ENCODE measurements at places on chromosomes 7 and 10.

- no peak for DNase-seq
Measured at GRCh38 chr10:89942217-89942616, 240.8 kb downstream of the KIF20B start.

DNA sequence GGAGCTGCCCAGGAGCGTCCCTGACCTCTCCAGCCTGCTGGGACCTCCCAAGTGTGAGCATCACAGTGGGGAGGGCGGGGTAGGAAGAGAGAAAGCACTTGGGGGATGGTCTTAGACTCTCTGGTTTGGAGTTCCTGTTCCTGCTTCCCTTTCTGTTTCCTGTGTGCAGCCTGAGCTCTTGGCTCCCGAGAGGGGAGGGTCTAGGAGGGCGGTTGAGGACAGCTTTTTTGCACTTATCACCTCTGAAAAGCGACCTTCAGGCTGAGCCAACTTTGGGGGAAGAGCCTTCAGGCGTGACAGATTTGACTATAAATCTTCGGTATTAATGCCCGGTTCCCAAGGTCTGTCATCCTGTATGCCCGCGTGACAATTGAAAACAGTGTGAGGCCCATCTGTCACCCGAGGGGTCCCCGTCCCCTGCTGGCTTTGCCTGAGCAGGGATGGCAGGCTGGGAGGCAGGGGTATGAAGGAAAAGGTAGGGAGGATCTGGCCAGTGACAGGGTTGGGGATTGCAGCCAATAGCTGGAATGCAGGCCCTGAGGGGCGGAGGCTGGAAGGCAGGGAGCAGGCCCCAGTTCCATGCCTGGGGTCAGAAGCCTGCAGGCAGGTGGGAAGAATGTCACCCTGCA, 78.6 kb downstream of the CDH23 start:
- no peak for DNase-seq

DNA sequence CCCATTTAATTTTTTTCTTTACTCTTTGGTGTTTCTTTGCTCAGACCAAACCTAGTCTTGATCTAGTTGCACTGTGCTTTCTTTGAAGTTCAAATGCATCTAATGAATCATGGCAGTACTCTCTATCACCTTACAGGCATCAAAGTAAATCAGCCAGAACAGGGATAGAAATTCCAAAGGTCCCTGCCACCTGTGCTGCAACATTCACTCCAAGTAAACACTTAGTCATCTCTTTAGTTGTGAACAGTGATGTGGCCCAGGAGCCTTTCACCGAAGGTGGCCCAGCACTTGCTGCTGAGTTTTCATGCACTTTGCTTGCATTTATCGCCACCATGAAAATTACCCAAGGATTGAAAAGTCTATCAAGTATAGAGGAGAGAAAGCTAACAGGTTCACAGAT, 314.1 kb upstream of the ETV1 start:
- no peak for DNase-seq

- no peak for DNase-seq
Measured at GRCh38 chr7:93117327-93117726, 452 bp downstream of the SAMD9 start.

- DNase-seq = no peak
Measured at GRCh38 chr10:83373671-83374070, 765.6 kb upstream of the GHITM start.

- DNase-seq = no peak
Measured at GRCh38 chr7:147607157-147607800, 983.3 kb upstream of the C7orf33 start.

DNA sequence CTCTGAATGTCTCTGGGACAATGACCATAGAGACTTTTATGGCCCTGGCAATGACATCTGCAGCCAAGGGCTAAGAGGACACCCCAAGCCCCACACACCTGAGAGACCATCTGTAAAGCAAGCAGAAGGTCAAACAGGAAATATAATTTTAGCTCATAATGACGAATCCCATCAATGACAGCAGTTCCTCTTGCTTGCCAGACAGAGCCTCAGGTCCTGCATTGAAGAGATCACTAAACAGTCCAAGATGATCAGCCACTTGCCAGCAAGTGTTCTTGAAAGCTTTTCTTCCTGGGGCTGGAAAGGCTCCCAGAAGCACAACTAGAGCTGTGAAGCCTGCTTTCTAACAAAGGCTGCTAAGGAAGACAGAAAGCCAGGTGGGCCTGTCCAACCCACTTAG, 993.7 kb upstream of the AUTS2 start:
- no peak for DNase-seq

DNA sequence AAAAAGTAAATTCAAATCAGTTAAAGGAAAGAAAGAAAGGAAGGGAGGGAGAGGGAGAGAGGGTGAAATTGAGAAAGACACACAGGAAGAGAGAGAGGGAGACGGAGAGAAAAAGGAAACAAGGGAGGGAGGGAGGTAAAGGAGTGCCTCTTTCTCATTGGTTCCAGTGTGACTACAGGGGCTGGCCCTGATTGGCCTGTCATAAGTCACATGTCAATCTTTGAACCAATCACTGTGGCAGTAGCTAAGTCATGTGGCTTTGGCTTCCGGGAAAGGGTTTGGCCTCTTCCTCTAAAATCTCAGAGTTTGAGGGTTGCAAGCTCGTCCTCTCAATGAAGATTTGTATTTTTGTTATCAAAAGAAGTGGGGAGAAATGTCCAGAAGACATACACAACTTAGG, 150.2 kb downstream of the RAB11FIP2 start:
- no peak for DNase-seq

DNA sequence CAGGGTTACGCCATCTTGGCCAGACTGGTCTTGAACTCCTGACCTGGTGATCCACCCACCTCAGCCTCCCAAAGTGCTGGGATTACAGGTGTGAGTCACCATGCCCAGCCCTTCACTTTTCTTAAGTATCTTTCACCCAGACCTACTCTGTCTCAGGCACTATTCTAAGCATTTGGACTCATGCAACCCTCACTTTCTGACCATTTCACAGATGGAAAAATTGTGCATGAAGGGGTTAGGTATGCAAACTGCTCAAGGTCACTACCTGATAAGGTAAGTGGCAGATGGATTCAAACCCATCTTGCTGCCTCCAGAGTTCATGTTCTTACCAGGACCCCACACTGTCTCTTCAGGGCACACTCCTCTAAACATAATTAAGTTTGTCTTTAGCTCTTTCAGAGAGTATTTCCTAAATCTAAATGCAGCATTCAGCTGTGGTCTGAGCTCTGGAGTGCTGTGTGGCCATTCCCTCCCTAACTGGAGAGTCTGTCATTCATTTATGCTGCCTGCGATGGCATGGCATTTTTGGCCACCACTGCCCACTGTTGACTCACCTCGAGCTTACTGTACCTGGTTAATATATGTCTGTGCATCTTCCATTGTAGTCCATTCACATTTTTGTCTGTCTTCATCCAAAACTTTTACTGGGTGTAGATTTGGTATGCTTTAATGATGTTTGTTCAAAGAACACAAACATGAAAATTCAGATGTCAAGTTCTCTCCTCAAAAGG, 88.4 kb downstream of the CCDC71L start:
- no peak for DNase-seq

GRCh38 chr10:101330631-101331225, 23.2 kb upstream of the BTRC start:
- peak; percentile 21 for DNase-seq

DNA sequence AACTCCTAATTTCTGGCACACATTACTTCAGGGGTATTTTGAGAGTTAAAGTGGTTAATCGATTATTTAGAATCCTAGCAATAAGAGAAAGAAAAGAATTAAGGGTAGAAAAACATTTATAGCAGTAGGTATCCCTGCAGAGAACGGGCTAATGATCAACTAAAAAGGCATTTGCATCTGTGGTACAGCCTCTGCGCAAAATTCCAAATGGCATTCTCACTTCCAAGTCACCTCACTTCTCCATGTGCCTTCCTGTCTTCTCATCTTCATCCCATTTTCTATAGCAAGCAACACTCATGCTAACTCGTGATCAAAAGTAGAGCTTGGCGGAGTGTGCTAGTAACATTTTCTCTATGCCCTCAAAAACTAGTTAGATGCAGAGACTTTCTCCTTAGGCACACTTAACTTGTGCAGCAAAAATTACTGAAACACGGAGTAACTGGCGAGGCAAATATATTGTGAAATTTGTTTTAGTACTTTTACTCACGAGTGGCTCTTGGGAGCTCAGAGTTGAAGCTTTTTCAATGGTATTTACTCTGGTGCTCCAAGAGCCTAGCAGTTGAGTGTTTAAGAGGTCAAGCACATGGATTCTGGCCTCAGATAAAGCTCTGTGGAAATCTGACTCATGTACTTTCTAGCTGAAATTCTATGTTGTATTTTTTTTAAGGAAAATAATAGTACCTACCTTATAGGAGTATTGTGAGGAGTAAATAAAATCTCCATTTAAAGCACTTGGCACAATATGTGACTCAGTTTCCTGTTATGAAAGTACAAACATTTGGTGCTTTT, 65.1 kb downstream of the MET start:
- DNase-seq = no peak

- DNase-seq = no peak
Measured at GRCh38 chr7:18109762-18110161, 82.1 kb upstream of the PRPS1L1 start.

GRCh38 chr10:10803278-10803677, 214.4 kb upstream of the CELF2 start:
- no peak for DNase-seq

DNA sequence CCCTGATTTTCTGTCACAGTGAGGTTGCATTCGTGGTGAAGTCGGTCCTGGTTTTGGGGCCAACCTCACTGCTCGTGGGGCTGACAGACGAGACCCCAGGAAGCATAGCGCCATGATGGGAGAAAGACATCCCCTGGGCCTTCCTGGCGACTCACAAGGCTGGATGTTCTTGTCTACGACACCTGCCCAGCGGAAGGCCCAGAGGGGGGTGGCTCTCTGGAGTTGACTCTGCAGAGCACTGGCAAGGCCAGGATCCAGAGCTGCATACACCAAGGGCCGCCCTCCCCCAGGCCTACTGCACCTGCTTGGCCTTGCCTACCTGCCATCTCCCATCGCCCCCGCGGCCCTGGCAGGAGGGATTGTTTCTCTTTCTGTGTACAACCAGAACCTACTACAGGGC, 608.9 kb downstream of the PTPRN2 start:
- peak; percentile 39 for DNase-seq

- DNase-seq = peak; percentile 71
Measured at GRCh38 chr10:110803830-110804338, 67.8 kb upstream of the PDCD4 start.

DNA sequence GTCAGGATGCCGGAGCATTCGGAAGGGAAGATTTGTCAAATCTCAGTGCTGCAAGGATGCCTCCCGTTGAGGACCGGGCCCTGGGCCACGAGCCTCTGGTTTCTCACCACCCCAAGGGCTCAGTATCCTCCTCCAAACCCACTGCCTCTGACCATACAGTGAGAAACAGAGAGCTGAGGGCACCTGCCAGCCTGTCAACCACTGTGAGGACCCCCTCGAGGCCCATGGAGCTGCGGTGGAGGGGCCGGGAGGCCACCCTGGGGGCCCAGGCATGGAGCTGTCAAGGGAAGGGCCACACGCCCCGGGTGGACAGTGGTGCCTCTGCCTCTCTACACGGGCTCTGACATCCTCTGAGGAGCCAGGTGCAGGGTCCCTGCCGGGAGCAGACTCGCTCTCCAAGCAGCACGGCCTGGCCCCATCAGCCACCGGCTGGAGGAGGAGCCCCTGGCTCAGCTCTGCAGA, 248.0 kb upstream of the TCERG1L start:
- DNase-seq = no peak
